Lung microvascular endothelial cell (primary cell): ENCODE measurements at places on chromosomes 1 and 21. TPM values are rescaled to one million over a fixed set of nuclear protein-coding genes. Genes with fewer than 3 reads are reported as not detected.

DNA sequence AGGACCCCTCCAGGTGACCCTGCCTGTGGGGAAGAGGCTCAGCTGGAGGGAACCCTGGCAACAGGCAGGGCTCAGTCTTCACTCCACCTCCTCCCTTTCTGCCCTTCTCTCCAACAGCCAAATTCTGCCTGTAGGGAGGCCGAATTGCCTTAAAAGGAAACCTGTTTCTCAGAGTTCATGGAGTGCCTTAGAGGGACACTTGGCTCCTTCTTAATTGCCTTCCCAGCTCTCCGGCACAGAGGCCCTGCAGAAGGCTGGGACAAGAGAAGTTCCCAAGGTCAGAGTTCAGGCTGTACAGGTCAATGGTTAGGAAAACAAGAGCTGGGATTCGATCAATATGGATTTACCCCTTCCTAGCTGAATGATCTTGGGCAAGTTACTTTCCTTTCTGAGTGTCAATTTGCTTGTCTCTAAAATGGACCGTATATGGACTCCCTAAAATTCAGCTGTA is 6.2 kb downstream of the CSRP1 start:
- no peak for DNase-seq

GRCh38 chr1:206921772-206922265 is at the start of gene FCMR:
FCMR (minus strand) TSS chr1:206921941; CDS start chr1:206921854, 87 bp downstream.
- DNase-seq: no peak

DNA sequence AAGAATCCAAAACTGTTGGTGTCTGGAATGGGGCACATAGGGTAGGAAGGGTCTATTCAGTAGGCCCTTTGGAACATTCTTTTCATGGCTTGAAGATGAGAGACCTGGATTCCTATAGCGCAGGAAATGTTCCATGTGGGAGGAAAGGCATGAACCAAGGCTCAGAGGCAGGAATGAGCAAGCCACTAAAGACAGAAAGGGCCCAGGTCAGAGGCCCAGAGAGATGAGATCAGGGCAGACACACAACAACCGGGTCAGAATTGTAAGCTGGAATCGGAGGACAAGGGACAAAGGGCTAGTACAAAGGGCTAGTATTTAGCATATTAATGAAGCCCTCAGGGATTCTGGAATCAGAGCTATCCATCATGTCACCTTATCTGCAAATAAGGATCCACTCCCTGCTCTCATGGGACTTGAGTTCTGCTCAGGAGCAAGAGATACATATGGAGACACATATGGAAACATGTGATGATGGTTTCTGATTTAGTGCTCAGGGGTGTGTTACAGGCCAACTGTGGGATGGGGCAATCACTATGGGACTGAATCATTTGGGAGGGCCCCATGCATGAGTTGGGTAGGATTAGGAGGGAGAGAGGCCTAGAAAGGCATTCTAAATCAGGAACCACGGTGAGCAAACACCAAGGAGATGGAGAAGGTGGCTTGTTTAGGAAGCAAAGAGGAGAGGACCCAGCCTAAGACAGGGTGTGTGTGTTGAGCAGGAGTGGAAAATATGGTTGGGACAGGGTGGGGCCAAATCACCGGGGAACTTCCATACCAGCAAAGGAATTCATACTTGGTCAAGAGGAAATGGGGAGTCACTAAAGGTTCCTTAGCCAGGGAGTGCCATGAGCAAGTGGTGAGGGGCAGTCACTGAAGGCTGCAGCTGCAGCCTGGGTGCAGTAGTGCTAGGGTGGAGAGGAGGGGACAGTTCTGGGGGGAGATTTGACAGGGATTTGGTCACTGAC is 8.6 kb downstream of the NECTIN4 start:
- DNase-seq: no peak

The HSF2BP gene
- total RNA-seq: 0.20 and 0.44 TPM in 2 replicates

The RIPPLY3 gene
- not detected in 2 replicates for total RNA-seq
